ENCODE measurements at places on chromosomes 5 and 9. TPM values are rescaled to one million over a fixed set of nuclear protein-coding genes. Genes with fewer than 3 reads are reported as not detected.

The PCDHGB3 gene
- total RNA-seq = 0.50 TPM

The CD74 gene
- 1.6 TPM for total RNA-seq

The CCDC112 gene
- total RNA-seq = 6.5 TPM

The F12 gene
- 0.74 TPM for total RNA-seq

The C5orf46 gene
- not detected for total RNA-seq

The PCDHGB4 gene
- 4.0 TPM for total RNA-seq

The GNA14 gene
- under 0.01 TPM for total RNA-seq

The TRIM36 gene
- total RNA-seq = 1.5 TPM

The NPM1 gene
- total RNA-seq = 1,448 TPM

The KIF24 gene
- 3.7 TPM for total RNA-seq

The PCDHA1 gene
- not detected for total RNA-seq

The ANKRD18B gene
- total RNA-seq = 0.17 TPM

The SOHLH1 gene
- not detected for total RNA-seq

The IFNK gene
- not detected for total RNA-seq

The GRHPR gene
- total RNA-seq = 175 TPM

The TGFBI gene
- 178 TPM for total RNA-seq

The VCAN gene
- total RNA-seq = 84.9 TPM

The TMEM252 gene
- not detected for total RNA-seq

The IFT74 gene
- total RNA-seq = 13.4 TPM

The IFNA2 gene
- not detected for total RNA-seq

The NR5A1 gene
- not detected for total RNA-seq

The LCN15 gene
- total RNA-seq = not detected

The GOLGA1 gene
- 8.6 TPM for total RNA-seq

The GABRA1 gene
- not detected for total RNA-seq

The OSMR gene
- 19.9 TPM for total RNA-seq

The HEMGN gene
- total RNA-seq = not detected

The INSL4 gene
- not detected for total RNA-seq

The HBEGF gene
- 2.4 TPM for total RNA-seq

The NSUN2 gene
- total RNA-seq = 36.1 TPM

The AIF1L gene
- 0.30 TPM for total RNA-seq

The ZNF879 gene
- 1.2 TPM for total RNA-seq

The PRDM9 gene
- total RNA-seq = not detected

The ST6GALNAC6 gene
- total RNA-seq = 49.1 TPM

The WNT8A gene
- total RNA-seq = not detected

The OTP gene
- total RNA-seq = not detected

The PRR7 gene
- total RNA-seq = 21.5 TPM

The SLC45A2 gene
- under 0.01 TPM for total RNA-seq

The DMRTA1 gene
- total RNA-seq = 0.17 TPM

The PCDHGA9 gene
- 1.9 TPM for total RNA-seq

The IFNB1 gene
- not detected for total RNA-seq

The ANXA2R gene
- total RNA-seq = 1.6 TPM

The LCN9 gene
- not detected for total RNA-seq

The TTC23L gene
- total RNA-seq = under 0.01 TPM

The SLC27A4 gene
- total RNA-seq = 20.7 TPM

The GOLPH3 gene
- total RNA-seq = 69.3 TPM

The OBP2B gene
- not detected for total RNA-seq

The CDH6 gene
- 0.30 TPM for total RNA-seq

The FOXD4L4 gene
- not detected for total RNA-seq

The PCDHGB1 gene
- total RNA-seq = 0.30 TPM

The FOXE1 gene
- not detected for total RNA-seq

The ORM2 gene
- total RNA-seq = not detected

The TBC1D13 gene
- total RNA-seq = 12.3 TPM

The MZB1 gene
- total RNA-seq = not detected

The AGXT2 gene
- total RNA-seq = not detected

The LVRN gene
- total RNA-seq = under 0.01 TPM

The SHROOM1 gene
- 12.9 TPM for total RNA-seq

The AMBP gene
- not detected for total RNA-seq

The C9orf50 gene
- 0.50 TPM for total RNA-seq

The NRARP gene
- total RNA-seq = 1.7 TPM

All from bronchus fibroblast of lung (primary cell).